Activated CD8-positive, alpha-beta memory T cell treated with anti-CD3 and anti-CD28 coated beads for 24 hours (primary cell): ENCODE measurements at places on chromosomes 1 and 21.

DNA sequence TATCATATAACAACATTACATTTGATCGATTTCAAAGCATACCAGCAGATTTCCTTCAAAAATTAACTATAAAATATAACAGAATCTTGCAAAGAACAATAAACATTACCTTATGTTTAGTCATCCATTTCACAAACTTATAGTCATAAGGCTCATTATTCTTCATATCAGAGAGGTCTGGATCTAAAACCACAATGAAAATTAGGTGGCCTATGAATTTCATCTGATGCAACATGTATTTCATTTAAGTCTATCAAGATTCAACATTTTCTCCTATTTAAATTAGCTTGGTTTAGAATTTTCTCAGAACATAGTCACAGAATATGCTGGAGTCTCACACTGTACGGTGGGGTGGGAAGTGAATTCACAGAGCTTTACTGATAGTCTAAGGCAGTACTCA lies 49.2 kb downstream of the KYAT3 start:
- no peak for DNase-seq

DNA sequence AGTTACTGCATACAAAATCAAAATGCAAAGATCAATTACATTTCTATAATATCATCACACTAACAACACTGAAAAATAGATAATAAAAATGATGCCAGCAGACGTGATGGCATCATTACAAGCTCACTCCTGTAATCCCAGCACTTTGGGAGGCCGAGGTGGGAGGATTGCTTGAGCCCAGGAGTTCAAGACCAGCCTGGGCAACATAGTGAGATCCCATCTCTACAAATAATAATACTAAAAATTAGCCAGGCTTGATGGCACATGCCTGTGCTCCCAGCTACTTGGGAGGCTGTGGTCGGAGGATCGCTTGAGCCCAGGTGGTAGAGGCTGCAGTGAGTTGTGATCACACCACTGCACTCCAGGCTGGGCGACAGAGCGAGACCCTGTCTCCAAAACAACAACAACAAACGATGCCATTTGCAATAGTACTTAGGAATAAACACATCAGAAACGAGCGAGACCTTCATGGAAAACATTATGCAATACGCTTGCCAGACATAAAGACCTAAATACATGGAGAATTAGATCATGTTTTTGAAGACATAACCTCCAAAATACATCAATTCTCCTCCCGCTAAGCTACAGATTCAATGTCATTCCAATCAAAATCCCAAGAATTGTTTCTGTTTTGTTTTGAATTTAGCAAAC lies 86.6 kb upstream of the ERRFI1 start:
- DNase-seq = no peak

- DNase-seq = no peak
Observed at GRCh38 chr1:39141925-39142324, 62.6 kb upstream of the MACF1 start.

- DNase-seq = no peak
Observed at GRCh38 chr1:17687145-17687544, 68.0 kb upstream of the ACTL8 start.

GRCh38 chr1:84410328-84411095 lies 12.2 kb downstream of the DNASE2B start:
- no peak for DNase-seq

DNA sequence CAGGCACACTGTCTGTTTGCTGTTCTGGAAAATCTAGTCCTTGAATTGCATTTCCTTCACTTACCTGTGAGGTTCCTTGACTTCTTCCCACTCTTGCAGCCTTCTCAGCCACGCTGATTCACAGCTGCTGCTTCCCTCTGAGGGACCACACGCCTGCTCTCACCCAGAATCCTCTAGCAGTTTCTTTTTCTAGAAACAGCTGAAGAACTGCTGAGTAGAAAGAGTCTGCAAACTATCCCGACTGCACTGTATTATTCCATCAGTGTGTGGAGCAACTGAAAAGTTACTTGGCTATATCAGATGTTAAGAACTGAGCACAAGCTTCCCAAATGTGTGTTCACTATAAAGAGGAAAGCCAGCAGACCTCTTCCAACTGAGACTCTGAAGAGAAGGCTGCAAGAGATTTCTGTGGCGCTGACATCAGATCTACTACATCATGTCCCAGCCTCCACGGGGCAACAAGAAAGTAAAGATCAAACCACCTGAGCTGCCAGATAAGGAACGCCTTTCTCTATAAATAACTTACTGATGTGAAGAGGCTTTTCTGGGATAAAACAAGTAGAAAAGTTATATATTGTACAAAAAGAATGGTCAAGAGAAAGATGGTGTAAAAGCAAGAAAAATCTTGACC lies 226.6 kb downstream of the RERE start:
- no peak for DNase-seq

DNA sequence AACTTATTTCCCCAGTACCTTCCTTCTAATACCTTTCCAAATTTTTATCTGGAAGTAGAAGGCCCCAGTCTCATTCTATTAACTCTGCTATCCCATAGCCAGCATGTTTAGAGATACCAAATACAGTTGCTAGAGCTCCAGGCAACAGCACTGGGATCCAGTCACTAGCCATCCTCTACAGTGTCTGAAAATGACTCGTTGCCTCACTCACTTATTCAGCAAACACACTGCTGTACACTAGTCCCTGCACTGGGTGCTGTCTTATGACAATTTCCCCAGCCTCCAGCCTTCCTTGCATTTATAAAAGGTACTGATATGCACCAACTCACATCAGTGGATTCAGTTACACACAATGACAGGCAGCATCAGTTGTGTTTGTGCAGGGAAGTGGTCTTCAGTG lies 179.0 kb downstream of the DSCAM start:
- no peak for DNase-seq

- no peak for DNase-seq
Observed at GRCh38 chr1:155226188-155226909, 17.9 kb downstream of the MTX1 start.

- DNase-seq = no peak
Observed at GRCh38 chr1:84089465-84089864, 54.6 kb upstream of the PRKACB start.

GRCh38 chr1:156014829-156015228 lies 5.9 kb downstream of the SSR2 start:
- DNase-seq = no peak

- DNase-seq = no peak
Observed at GRCh38 chr1:215825056-215825455, 258.0 kb downstream of the KCTD3 start.

GRCh38 chr1:3062616-3063378 lies 6.2 kb upstream of the PRDM16 start:
- DNase-seq = no peak

GRCh38 chr1:47931395-47931794 lies 65.8 kb downstream of the TRABD2B start:
- no peak for DNase-seq

GRCh38 chr21:20507783-20508182 lies 490.4 kb upstream of the NCAM2 start:
- DNase-seq = no peak

DNA sequence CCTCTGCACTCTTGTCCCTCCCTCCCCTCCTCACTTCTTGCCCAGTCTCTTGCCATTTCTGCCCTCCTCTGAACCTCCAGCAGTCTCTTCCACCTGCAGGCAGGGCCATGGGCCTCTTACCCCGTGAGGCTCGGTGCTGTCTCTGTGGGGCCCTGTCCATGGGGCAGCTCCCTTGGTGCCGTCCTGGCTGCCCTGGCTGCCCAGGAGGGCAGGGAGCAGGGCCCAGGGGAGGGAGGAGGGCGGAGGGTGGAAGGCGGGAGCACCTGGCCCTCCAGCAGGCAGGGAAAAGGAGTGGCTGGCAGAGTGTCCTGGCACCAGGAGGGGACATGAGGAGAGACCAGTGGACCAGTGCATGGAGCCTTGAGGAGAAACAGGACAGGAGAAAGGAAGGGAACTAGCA lies at the start of gene RORC:
RORC (minus strand) TSS at position 198 of the 400 bp plus-strand sequence; CDS start at position 160, 38 bp downstream.
- no peak for DNase-seq

DNA sequence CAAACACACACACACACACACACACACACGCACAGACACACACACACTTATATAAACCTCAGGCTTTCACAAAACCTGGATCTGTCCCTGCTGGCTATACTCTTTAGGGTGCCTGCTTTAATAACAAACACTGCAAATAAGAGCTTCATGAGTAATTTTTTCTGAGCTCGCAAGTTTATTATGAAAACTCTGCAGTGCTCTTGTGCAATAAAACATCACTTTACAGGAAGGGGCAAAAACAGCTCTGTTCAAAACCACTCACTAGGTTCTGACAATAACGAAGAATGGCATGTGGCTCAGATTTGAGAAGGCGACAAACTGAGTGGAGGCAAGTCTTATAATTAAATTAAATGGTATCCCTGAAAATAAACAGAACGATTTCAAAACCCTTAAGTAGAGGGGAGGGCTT lies 42.6 kb upstream of the CTPS1 start:
- DNase-seq = no peak

DNA sequence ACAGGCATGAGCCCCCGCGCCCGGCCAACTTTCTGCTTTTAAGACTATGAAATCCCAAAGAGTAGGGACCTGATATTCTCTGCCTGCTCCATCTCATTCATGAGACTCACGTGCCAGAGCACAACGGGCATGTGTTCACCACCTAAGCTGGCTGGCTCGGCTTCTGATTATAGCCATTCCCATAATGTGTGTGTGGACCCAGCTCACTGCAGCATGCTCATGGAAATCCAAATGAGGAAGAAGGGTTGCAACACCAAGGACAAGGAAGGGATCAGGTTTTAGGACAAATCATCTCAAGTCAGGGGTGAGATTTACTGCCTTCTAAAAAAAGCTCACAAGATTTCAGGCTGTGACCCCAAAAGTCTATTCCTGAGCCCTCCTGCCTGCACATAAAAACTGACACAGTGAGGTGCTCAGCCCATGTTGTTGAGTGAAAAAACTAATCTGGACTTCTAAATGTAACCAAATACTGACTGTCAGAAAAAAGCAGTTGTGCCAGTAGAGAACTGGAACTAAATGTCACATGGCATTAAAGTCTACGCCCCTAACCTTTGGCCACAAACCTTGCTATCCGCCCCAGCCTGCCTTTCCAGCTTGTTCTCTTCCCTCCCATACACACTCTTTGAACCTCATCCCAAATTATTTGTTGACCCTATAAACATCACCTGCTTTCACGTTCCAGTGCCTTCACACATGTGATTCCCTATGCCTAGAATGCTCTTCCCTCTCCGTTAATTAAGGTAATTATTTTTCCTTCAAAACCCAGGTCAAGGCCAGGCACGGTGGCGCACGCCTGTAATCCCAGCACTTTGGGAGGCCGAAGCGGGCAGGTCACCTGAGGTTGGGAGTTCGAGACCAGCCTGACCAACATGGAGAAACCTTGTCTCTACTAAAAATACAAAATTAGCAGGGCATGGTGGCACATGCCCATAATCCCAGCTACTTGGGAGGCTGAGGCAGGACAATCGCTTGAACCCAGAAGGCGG lies 9.1 kb upstream of the COA7 start:
- no peak for DNase-seq

DNA sequence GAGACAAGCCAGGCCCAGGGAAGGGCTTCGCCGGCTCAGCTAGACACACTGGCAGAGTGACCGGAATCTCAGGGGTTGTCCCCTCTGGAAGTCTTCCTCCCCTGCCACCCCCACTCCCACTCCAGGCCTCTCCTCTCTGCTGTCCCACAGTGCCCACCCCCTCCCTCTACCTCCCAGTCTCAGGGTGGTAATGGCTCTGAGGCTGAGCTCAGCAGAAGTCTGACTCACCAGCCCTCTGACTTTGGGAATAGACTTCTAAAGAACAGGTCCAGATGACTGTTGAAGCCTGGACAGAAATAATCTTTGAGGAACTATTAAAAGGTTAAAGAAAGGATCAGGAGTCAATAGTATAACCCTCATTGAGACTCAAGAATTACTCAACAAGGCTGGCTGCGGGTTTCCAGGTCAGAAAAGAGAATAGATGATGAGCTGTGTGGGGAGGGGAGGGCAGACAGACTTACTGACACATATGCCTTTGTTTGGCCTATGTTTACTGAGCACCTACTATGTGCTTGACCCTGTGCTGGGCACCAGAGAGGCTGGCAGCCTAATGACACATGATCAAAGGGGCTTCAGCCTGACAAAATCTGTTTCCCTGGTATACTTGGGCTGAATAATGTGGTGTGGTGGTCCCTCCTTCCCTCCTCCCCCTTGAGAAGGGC lies 8.2 kb downstream of the HCRTR1 start:
- no peak for DNase-seq
